ENCODE measurements at places on chromosomes 7 and 10.

DNA sequence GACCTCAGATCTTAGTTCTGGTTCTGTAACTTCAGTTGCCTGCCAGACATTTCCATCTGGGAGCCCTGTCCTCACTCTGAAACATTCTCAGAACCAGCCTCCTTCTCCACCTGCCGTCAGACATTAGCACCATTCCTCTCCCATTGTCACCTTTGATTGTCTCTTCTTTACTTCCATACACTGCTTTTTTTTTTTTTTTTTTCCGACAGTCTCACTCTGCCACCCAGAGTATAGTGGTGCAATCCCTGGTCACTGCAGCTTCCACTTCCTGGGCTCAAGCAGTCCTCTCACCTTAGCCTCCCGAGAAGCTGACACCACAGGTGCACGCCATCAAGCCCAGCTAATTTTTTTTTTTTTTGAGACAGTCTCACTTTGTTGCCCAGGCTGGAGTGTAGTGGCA, 21.1 kb upstream of the HIPK2 start:
- no peak for DNase-seq

- DNase-seq = no peak
Observed at GRCh38 chr7:84393786-84394185, 199.2 kb upstream of the SEMA3A start.

- DNase-seq = no peak
Observed at GRCh38 chr10:3872712-3873329, 87.8 kb upstream of the KLF6 start.

DNA sequence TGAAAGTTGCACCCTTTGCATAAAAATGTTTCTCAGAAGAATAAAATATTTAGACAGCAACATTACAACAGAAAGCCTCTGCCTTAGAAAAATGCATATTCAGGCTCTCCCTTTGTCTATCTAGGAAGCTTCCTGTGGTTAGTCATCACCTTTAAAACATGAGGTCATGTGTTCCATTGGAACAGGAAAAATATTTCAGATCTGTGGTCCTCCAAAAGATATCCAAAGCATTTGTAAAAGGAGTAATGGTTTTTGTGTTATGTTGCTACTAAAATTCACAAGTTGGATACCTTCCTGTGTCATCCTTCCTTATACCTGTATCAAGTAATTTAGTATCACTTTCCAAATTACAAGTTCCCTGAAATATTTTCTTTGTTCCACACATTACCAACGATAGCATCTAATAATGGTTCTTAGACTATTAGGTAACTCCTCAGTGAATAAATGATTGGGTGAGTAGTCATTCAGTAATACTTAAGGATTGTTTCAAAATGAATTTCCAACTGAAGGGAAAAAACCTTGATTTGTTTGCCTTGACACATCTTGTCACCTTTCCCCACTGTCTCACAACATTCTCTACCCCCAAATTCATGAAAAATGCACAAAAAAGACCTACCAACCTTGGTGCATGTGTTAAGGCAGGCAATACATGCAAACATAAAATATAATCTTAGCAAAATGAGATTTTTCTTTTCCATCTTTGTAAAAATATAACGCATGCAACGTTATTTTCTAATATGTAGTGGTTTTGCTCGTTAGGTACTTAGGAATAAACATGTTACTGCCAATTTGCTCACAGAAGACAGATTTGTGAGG, 19.7 kb upstream of the RHOBTB1 start:
- no peak for DNase-seq

DNA sequence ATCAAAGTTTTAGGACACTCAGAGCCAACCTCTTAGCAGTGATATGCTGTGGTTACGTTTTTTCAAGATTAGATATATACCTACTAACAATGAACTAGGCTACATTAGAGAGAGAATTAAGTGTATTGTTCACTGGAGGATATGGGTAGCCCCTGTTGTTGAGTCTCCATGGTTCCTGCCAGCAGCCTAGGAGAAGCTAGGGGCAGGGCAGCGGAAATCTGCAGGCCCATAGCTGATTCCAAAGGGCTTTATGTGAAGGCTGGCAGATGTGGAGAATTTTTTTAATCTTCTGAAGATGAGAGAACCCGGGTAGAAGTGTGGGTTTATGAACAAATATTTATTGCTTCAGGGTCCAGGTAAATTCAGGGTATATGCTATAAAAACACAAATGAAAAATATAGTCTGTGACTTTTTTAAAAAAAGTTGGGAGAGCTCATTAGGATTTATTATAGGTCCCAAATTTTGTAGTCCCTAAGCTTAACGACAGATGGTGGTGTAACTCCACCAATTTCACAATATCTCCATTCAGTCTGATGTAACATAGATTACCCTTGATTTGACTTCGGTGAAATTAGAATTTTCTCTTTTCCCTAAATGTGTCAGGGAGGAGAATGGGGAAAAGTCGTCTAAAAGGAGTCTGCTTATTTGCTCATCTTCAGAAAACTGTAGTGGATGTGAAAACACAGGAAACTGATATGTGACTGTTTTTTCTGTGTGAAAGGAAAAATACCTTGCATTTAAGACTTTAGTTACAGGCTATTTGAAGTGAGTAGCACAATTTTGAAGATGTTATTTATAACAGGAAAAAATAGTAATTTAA, 163.0 kb upstream of the PPP1R3A start:
- peak; percentile 24 for DNase-seq

- peak; percentile 45 for DNase-seq
Observed at GRCh38 chr10:69335063-69335587, 56.8 kb downstream of the HK1 start.

- DNase-seq = no peak
Observed at GRCh38 chr7:107501593-107501992, 31.7 kb downstream of the GPR22 start.

DNA sequence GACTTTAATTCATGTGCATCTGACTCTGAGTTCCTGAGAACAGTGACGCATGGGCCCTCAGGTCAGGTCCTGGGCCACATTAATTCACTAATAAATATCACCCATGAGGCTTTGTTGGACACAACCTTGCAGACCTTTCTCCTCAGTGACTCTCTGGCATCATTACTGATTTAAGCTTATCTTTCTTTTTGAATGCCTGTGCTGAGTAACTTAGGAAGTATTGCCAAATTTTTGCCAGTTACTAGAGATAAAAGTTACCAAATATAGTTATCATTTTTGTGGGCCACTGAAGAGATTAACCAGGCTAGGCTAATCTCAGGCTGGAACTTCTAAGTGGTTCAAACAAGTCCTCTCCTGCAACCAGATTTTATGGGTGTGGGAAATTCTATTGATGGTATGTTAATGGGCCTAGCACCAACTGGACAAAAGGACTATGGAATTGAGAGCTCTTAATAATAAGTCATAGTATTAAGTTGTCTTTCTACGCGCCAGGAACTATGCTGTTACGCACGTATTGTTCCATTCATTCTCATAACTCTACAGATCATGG, 28.8 kb upstream of the PRTFDC1 start:
- no peak for DNase-seq

DNA sequence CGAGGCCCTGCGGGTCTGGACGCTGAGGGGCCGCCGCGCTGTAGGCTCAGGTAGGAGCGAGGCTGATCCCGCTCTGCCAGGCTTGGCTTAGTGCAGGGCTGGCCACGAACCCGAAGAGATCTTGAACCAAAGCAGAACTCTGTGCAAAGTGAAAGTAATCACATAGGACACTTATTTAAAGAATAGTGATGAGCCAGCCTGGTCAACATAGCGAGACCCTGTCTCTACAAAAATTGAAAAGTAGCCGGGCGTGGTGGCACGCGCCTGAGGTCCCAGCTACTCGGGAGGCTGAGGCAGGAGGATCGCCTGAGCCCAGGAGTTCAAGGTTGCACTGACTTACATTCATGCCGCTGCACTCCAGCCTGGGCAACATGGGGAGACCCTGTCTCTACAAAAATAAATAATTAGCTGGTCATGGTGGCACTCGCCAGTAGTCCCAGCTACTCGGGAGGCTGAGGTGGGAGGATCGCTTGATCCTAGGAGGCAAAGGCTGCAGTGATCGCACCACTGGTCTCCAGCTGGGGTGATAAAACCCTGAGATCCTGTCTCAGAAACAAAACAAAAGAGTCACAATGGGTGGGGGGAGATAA, 541 bp downstream of the ZSCAN25 start:
- DNase-seq = no peak

- peak; percentile 17 for DNase-seq
Observed at GRCh38 chr10:71623098-71623985, 96.2 kb downstream of the C10orf105 start.

All from CD4-positive, alpha-beta T cell treated with Interleukin-4 for 1 hour (primary cell).